ENCODE measurements at places on chromosomes 13 and 19.
A peak's percentile ranks its signal among the peaks of the same experiment; 100 is the strongest.

DNA sequence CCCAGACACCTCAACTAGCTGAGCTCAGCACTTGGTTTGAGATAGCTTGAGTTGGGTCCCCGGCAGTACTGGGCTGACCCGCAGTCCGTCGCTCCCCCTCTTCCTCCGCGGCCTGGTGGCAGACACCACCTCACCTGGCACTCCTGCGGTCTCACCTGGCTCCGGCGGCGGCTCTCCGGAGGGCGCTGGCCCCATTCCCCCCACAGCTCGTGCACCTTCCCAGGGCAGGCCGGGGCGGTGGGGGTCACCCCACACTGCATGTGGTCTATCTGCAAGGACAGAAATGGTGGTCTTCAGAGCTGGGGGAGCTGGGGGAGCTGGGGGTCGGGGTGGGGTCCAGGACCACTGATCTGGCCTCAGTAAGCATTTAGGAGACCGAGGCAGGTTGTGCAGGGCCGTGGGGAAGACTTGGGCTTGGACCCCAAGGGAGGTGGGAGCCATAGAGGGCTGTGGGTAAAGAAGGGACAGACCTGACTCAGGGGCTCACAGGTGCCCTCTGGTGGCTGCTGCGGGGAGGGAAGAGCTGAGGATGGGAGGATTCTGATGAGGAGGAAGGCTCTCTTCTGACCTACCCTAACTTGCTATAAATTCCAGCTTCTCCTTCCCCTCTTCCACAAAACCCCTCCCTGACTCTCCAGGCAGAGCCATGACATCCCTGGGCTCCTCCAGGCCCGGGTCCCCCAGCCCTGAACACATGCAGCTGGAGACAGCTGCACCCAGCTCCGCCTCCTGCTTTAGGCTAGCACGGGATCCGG is 6.7 kb upstream of the PLIN4 start:
- peak; percentile 32 for DNase-seq

DNA sequence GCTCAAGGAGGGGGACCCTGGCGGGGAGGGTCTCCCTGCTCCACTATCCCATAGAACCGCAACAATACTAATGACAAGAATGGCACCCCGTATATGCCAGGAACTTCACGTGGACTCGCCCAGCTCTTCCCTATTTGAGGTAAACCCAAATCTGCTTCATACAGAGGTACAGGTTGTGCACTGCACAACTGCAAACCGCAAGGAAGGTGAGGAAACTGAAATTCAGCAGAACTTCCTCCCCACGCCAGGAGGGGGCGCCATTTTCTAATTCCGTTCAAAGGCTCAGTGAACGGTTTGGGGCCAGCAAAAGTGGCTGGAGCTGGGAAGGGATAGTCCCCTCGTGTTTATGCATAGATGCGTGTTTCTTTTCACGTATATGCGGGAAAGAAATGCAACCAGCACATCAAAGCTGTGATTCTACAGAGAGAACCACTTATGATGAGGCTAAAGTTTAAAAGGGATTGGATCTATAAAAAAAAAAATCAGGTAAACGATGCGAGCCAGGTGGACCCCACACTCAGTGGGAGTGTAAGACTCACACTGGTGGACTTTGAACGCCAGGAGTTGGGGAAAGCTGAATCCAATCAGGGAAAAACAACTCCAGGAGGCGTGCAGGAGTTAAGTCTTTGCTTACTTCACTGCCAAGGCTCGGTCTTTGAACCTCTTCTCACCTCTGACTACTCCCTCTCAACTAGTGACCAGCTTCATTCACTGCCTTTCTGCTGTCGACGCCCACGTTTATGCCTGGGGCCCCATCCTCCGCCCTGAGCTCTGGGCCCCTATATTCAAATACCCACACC is 20.3 kb downstream of the C19orf81 start:
- DNase-seq = peak; percentile 6

- no peak for DNase-seq
Observed at GRCh38 chr19:3979674-3980352, 5.5 kb downstream of the EEF2 start.

DNA sequence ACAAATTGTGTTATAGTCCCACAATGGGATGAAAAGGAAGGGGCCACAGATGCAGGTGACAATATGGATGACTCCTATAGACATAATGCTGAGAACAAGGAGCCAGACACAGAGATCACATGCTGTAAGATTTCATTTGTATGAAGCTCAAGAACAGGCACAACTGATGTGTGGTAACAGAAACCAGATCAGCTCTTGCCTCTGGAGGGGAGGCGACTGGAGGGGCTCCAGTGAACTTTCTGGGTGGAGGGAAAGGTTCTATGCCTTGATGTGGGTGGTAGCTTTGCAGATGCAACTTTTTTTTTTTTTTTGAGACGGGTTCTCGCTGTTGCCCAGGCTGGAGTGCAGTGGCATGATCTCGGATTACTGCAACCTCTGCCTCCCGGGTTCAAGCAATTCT is 6.0 kb upstream of the RABAC1 start:
- DNase-seq = no peak

- no peak for DNase-seq
Observed at GRCh38 chr19:39645800-39646411, 9.8 kb upstream of the LGALS16 start.

GRCh38 chr19:734716-735115 is 16.2 kb upstream of the MISP start:
- DNase-seq = no peak

DNA sequence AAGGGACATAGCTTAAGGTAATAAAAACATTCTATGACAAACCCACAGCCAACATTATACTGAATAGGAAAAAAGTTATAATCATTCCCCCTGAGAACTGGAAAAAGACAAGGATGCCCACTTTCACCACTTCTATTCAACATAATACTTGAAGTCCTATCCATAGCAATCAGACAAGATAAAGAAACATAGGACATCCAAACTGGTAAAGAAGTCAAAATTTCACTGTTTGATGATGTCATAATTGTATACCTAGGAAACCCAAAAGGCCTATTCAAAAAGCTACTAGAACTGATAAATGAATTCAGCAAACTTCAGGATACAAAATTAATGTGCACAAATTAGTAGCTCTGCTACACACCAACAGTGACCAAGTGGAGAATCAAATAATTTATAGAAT is 1590.0 kb upstream of the PCDH20 start:
- no peak for DNase-seq

DNA sequence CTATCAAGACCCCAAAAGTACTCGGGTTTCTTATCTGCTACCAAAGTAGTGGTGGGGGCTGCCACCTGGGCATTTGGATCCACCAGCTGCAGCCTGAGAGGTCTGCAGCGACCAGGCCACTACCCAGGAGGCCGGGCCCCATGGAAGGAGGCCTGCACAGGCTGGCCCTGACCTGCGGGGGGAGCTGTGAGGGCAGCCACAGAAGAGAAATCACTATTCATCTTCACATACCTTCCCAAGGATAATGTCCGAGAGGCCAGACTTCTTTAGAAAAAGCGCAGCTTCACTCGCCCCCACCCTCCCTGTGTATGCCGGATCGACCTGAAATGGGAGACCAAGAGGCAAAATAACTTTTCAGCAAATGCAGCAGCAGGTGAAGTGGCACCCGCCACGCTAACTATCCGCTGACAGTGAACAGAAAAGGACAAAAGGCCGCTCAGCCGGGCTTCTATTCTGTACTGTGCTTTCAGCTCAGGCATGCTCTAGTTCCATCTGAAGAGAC is 30.1 kb downstream of the EPS15L1 start:
- no peak for DNase-seq

DNA sequence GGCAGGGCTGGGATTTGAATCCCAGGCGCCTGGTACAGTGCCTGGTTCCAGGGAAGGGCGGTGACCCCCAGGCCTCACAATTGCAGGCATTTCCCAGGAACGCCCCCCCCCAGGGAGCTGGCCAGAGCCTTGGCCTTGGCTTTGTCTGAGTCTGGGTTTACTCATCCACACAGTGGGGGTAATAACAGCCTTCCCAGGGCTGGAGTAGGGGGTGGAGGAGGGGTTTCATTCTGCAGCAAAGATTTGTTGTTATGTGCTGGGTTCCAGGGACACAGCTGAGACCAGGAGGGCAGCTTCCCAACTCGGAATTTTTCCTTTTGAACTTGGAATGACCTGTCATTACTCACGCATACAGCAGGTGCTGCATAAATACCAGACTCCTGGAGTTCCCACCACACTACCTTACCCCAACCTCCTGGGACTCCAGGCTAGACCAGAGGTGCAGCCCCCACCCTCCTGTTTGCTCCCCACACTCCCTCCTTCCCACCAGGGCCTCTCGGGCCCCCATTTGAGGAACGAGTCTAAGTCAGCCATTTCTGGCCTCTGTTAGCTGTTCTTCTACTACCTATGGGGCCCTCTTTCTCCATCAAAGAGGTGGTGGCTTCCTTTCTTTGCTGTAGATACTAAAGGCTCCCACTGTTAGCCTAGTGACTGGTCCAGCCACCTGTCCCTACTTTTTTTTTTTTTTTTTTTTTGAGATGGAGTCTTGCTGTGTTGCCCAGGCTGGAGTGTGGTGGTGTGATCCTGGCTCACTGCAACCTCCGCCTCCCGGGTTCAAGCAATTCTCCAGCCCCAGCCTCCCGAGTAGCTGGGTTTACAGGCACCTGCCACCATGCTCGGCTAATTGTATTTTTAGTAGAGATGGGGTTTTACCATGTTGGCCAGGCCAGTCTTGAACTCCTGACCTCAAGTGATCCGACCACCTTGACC is 1.6 kb upstream of the ADAMTS10 start:
- DNase-seq = peak; percentile 87

DNA sequence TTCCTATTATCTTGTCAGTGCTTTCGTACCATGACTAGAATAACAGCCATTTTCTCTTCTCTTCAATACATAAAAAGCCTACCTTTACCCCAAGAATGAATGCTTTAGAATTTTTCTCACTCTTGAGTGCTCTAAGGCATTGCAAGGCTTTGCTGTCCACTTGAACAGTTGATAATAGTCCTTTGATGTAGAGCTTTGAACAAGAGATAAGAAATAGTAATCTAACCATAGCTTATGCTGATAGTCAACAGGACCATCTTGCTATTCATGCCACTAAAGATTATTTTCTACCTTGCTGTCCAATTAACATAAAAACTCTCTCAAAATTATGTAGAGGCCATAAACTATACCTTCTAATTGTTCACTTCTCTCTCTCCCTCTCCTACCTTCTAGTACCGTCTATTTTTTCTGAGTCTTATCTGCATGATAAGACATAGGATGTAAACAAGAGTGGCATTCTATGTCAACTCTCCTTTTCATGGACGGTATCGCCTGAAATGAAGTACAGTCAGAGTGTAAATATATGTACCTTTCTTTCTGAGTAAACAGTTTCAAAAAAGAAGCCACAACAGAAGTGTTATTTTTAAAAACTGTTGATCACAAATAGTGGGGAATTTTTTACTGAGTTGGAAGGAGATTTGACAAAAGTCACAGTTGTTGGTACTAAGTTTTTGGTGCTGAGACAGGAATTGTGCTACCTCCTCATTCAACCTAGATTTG is 297.9 kb downstream of the NDFIP2 start:
- DNase-seq = no peak

GRCh38 chr19:10690341-10690781 is 10.9 kb upstream of the QTRT1 start:
- DNase-seq = peak; percentile 48

GRCh38 chr13:98975822-98976261 is 2.0 kb downstream of the DOCK9 start:
- DNase-seq = no peak

DNA sequence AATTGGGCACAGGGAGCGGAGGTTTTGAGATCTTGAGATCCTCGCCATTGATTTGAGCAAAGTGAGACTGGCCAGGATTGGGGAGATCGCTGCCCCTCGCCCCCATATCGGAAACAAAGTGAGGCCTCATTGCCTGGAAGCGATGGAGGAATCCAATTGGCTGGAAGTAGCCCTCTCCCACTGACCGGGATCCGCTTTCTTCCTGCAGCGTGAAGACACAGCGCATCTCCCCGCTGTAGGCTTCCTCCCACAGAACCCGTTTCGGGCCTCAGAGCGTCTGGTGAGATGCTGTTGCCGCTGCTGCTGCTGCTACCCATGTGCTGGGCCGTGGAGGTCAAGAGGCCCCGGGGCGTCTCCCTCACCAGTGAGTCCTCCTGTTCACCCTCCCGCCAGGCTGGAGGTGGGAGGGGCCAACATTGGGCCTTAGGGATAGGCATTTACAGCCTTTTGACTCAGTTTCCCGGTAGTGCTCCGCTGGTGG is 438 bp downstream of the PRKCSH start:
- no peak for DNase-seq

DNA sequence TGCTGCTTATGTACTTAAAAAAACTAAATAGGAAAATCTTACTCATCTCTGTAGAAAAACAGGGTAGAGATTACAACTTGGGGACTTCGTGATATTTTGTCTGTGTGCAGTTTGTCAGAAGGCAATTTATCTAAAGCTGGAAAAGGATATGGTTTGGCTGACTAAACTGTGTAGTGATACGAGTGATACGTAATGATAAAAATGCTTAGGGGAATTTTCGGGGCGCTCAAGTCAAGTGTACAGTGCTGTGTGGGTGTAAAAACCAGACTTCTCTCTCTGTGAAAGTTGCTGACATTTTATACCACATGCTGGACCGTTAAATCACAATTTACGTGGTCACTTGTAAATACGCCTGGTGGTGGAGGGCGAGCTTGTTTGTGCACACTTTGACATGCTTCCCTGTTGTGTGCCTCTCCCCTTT is 221.7 kb downstream of the KCNRG start:
- no peak for DNase-seq

GRCh38 chr13:72186730-72187422 is 319.9 kb upstream of the DACH1 start:
- no peak for DNase-seq

GRCh38 chr13:95236774-95237173 is 64.5 kb downstream of the ABCC4 start:
- DNase-seq = no peak

- no peak for DNase-seq
Observed at GRCh38 chr19:29387586-29387985, 138.2 kb upstream of the VSTM2B start.

DNA sequence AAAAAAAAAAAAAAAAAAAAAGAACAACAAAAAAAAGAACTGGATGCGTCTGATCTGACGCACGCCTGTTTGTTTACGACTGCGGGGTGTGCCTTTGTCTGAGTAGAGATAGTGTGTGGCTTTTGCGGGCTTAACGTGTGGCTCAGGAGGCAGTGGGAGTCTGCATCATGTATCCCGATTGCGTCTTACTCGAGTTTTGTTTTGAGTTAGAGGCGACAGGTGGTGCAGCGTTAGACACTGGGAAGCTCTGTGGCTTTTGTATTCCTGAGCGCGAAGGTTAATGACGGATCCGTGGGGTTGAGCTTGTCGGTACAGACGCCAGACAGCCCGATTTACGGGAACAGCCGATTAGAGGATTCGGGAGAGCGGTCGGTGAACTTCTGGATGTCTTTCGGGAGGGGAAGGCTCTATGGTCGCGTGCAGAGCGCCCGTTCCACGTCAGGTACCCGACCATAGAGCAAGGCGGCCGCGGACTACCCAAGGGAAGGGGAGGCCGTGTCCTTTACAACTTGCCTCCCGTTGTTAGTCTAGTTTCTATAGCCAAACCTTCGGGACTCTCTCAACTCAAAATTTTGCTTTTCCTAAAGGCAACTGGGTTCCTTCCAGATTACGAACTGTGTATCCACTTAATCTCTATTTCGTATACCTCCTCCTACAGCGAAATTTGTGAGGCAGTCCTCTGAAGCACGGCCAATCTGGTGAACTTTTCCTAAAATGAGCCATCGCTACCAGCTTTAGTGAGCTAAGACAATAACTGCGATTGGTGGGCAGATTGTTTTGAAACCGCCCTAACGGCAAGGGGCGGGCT is 926 bp upstream of the HNRNPUL1 start:
- DNase-seq = peak; percentile 41

GRCh38 chr13:39038569-39039030 is 344 bp downstream of the NHLRC3 start:
- DNase-seq = peak; percentile 5
